LoVo (cell line): ENCODE measurements at places on chromosomes 4 and X.

DNA sequence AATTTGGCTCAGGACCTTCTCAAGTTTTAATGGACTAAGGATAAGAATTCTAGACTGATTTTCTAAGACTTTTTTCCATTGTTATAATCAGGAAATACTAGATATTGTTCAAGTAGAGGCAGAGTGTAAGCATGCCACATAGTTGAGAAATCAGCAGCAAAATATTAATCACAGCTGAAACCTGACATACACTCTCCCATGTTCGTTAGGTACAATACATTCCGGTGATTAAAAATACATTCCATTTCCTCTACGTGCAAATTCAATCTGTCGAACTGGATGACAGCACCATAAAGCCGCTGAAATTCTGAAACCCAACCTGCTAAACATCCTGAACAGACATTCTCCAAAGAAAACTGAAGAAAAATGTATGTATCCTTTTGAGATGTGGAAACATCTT lies 587.6 kb upstream of the DIPK2B start:
- DNase-seq, result no peak

DNA sequence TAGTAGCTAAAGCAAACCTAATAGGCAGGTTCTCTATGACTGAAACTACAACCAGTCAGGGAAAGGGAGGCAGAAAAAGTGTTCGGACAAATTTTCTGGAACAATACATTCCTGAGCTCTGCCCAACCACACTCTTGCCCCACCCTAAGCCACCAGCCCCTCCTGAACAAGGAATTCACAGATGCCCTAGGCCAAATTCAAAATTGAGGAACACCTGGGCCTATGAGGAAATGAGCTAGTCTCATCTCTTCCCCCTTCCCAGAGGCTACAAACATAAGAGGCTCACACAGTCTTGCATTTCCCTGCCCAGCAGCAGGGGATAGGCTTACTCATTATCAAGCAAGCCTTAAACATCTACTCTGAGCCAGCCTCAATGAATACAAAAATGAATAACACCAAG lies 284.7 kb downstream of the ZNF674 start:
- DNase-seq, result peak; percentile 72

- no peak for DNase-seq
These were observed 45.6 kb downstream of the GALNT7 start for GRCh38 chr4:173214231-173214630.

DNA sequence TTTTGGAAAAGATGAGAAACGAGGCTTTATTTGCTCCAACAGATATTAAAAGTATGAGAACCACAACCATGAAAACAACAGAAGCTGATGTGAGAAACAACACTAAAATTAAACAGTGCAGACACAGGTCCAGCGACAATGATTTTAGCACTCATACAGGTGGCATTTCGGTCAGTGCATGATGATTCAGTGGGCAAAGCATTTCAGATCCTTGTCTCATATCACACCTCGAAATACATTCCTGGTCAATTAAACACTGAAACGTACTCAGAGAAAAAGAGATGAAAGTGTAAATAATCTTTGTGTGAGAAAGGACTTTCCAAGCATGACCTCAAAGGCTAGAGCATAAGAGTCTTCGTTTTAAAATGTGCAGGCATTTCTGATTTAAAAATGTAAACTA lies 85.2 kb downstream of the ACOX3 start:
- peak; percentile 20 for DNase-seq

DNA sequence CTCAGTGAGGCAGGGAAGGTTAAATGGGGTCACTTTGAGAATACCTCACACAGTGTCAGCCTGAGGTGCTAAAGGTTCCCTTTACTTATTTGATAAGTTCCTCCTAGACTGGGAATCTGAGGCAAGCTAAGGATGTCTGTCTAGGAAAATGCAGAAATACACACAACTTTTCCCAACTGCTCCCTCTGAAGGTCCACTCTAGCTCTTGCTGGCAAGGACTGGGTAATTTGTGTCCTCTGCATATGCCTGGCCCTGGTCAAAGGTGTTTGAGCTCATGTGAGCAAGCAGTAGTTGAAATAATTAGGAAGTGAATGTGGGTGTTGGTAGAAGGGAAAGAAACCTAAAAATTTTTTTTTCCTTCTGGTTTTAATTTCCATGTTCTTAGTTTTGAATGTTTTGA lies 21.3 kb downstream of the TXLNG start:
- no peak for DNase-seq

DNA sequence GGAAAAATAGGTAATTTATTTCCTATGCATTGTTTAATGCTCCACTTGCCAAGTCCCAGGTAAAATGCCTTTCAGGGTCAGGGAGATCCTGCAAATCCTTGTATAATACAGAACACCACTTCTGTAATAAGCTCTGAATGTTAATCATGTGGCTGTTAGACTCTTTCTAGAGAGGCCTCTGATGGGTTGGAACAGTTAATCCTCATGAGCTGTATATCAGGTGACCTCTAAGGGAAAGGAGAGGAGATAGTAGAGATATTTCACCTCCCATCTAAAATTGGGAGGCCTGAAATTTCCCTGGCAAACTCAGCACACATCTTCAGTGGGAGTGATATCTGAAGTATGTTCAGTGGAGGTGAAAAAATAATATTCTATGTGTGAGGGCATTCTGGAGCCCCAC lies 210.6 kb upstream of the WDFY3 start:
- no peak for DNase-seq

- DNase-seq, result no peak
These were observed 175.8 kb downstream of the QDPR start for GRCh38 chr4:17336069-17336468.
